ENCODE measurements at places on chromosomes 5 and 9.

DNA sequence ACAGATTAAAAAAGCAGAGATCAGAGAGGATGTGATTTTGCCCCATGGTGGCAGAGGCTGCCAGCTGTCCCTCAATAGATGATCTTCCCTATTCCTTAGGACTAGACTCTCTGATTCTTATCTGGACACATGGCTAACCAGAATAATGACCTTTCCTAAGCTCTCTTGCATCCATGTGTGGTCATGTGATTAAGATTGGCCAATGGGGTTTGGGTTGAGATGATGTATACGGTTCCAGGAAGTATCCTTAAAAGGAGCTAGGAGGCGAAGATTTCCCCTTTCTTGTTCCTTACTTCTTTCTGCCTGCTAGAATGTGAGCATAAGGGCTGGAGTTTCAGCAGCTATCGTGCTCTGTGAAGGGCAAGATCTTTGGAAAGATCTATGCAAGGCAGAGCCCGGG, 39.8 kb downstream of the FOXI1 start:
- peak; percentile 39 for DNase-seq

- no peak for DNase-seq
Observed at GRCh38 chr5:3099954-3100353, 348.5 kb upstream of the IRX2 start.

DNA sequence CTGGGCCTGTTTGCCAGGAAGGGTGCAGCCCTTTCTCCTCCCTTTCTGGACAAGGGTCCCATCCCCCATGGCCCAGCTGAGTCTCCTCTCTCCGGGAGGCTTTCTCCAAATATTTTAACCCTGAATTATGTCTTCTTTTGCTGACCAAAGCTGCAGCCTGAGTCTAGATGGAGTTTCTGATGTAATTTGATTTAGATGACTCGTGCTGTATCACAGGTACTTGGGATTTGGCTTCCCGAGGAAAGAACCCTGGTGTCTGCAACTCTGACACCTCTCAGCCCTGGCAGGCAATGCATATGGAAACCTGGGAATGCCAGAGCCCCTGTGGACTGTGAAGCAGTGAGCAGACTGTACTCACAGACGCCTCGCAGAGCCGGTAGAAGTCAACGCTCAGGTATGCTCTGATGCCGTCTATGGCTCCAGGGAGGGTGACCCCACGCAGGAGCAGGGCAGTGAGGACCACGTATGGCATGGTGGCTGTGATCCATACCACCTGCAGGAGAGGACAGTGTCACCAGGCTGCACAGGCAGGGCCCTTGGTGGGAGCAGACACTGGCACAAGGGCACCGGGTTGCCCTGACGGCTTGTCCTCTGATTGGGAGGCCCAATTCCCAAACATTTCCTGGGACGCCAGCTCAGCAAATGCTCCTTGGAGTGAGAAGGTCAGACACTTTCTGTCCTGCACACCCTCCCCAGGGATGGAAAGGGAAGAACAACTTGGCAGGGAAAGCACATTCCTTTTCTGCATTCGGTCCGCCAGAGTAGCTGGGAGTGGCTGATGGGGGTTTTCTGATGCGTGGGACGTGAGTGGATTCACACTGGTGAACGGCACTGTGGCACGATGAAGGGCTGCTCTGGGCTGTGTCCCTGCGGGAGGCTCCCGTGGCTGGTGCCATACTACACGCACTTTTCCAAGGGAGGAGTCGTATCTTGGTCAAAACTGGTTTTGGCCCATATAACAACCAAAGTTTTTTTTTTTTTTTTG, 24.7 kb downstream of the SLC6A3 start:
- no peak for DNase-seq

DNA sequence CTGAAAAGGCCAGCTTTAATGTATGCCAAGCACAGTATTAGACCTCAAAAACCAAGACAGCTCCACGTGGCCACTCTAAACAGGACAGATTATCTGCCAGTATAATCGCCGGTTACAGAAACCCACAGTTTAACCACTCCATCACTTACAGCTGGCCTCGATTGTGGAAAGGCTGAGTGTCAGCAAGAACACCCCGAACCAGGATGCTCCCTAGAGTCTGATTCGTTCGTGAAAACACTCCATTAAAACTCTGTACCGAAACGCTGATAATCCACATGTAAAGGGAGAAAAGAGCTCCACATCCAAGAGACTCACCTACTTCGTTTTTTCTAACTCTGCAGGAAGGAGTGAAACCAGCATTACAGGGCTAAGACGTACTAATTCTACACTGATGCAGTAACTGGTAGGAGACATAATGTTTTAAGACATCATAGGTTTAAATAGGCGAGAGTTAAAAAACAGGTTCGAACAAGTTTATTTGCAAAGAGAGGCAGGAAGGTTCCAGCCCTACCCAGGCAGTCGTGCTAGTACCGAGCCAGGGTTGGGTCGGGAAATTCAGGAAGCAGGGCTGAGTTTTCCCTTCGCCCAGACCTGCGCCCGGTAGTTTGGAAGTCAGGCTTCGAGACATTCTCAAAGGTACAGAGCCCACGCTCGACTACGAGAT, 949 bp downstream of the SERINC5 start:
- no peak for DNase-seq

GRCh38 chr5:177370488-177371119, 12.9 kb downstream of the RGS14 start:
- peak; percentile 89 for DNase-seq

- no peak for DNase-seq
Observed at GRCh38 chr5:43429706-43430105, 17.5 kb upstream of the CCL28 start.

GRCh38 chr9:135706288-135706687, 4.3 kb downstream of the KCNT1 start:
- no peak for DNase-seq

DNA sequence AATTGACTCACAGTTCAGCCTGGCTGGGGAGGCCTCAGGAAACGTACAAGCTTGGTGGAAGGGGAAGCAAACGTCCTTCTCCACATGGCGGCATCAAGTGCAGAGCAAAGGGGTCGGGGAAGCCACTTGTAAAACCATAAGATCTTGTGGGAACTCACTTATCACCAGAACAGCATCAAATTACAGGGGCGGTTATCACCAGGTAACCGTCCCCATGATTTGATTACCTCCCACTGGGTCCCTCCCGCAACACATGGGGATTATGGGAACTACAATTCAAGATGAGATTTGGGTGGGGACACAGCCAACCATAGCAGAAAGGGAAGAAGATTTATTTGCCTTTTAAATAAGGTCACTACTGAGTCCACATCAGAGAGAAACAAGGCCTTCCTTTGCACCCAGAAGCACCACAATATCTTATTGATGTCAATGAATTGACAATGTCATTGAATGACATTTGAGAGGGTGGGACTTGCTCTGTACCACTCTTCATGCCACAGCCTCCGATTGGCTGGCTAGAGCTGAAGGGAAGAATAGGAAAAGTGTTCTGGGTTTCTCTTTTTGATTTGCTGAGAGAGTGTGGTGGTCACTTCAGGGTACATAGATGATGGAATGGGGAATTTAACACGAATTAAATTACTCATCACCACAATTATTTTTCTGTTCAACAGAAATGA, 11.0 kb downstream of the SKP2 start:
- DNase-seq, result no peak

All from K562 (cell line).